Subcutaneous preadipocyte (primary cell): ENCODE measurements at places on chromosomes 11 and 22. TPM values are rescaled to one million over a fixed set of nuclear protein-coding genes. Genes with fewer than 3 reads are reported as not detected.

Gene SCN4B
- not detected in 2 replicates for total RNA-seq

Gene GAL3ST1
- total RNA-seq = not detected in 2 replicates

Gene CAPN5
- 17.3 and 29.1 TPM in 2 replicates for total RNA-seq

Gene APOA4
- not detected in 2 replicates for total RNA-seq
